ENCODE measurements at places on chromosomes 16 and 17.

- DNase-seq, result no peak
Observed at GRCh38 chr16:76524356-76524755, 247.2 kb downstream of the CNTNAP4 start.

GRCh38 chr17:38674749-38675615, at the start of gene EPOP:
Gene EPOP, minus strand, starts transcription at chr17:38674957. Its CDS starts 462 bp downstream, at chr17:38674495.
- DNase-seq, result peak; percentile 92

DNA sequence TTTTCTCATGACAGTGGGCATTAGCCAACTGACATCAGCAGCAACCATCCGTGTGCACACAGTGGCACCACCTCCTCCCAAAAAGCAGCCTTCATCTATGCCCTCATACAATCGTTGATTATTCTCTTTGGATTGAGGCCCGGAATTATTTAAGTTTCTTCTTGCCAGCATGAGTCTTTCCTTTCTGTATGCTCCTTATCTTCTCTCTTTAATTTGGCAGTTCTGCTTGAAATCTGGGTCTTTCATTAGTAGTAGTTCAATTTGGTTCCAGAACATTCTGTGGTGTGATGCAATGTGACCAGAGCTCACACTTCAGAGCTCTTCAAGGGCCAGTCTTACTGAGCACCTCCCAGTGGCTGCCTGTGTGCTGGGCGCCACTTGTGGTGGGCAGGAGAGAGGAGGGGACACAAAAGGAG, 52.2 kb upstream of the STH start:
- no peak for DNase-seq

GRCh38 chr17:77957235-77957856, 1.2 kb upstream of the TNRC6C start:
- DNase-seq, result no peak

DNA sequence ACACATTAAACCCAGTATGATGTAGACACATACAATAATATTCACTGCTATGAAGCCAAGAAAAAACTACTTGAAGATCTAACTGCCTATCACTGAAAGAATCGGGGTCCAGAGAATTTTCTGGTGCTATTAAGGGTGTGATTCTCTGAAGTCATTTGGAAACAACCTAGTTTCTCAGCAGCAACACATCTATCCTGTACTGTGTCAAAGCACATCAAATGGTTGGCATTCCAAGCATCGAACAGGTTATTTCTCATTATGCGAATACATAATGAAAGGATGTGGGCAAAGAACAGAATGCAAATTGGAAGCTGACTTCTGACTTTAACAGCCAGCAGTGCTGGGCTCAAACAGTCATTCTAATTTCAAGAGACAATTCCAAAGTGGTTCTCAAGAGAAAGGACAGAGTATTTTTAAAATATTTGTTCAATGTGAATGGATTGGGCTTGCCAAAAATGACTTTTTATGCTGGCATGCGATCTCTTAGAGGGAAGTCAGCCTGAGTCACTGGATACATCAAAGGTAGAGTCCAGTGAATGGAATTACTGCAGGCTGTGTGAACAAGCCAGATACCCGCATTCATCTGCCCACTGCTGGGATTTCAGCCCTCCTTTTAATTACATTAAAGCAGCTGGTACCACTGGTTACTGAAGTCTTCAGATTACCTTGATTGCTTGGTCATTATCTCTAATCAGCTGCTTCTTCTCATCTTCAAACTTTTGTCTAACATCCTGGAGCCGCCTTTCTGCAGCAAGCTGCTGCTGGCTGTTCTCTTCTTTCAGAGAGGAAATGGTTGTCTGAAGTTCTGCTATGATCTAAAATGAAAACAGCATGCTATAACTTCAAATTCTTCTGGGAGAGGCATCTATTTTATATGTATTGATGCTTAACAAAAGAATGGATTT, 181.2 kb upstream of the AXIN2 start:
- DNase-seq, result peak; percentile 56

DNA sequence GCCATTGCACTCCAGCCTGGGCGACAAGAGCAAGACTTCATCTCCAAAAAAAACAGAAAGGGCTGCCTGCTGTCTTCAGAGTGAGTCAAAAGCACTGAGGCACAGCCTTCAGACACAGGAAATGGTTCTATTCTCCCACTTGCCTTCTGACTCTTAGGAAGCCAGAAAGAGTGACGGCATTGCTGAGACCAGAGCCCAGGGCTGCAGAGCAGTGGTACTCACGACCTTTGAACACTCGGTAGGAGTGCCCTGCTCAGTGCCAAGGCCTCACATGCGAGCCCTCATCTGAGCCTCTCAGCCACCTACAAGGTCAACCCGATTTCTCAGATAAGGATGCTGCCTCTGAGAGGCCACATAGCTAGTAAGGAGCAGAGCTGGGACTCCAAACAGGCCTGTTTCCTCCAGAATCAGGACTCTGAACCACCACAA, 3.5 kb upstream of the ITGAE start:
- no peak for DNase-seq

GRCh38 chr17:57130708-57131461, 45.8 kb downstream of the AKAP1 start:
- peak; percentile 97 for DNase-seq

- DNase-seq, result no peak
Observed at GRCh38 chr16:81572386-81573144, 128.0 kb downstream of the CMIP start.

- DNase-seq, result no peak
Observed at GRCh38 chr17:74147056-74147835, 56.2 kb upstream of the RPL38 start.

DNA sequence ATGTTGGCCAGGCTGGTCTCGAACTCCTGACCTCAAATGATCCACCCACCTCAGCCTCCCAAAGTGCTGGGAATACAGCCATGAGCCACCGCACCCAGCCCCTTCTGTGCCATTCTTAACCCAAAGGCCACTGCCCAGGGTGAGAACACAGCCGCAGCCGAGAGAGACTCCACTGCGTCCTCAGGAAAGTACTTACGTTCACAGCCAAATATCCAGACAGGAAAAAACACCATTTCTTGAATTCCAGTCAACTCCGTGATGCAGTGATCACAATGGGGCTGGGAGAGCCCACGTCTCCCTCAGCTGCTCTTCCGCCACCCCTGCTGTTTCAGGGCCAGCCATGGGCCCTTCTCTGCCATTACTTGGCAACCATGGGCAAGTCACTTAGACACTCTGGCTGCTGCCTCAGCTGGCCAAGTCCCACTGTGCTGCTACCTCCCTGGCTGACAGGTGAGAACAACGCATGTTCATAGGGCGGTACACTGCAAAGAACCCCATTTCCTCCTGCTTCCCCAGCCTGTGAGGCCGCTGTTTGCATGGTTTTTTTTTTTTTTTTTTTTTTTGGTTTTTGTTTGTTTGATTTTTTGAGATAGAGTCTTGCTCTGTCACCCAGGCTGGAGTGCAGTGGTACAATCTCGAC, 4.3 kb downstream of the CDIP1 start:
- DNase-seq, result no peak

GRCh38 chr17:15654886-15655561, 29.1 kb downstream of the TRIM16 start:
- DNase-seq, result no peak

DNA sequence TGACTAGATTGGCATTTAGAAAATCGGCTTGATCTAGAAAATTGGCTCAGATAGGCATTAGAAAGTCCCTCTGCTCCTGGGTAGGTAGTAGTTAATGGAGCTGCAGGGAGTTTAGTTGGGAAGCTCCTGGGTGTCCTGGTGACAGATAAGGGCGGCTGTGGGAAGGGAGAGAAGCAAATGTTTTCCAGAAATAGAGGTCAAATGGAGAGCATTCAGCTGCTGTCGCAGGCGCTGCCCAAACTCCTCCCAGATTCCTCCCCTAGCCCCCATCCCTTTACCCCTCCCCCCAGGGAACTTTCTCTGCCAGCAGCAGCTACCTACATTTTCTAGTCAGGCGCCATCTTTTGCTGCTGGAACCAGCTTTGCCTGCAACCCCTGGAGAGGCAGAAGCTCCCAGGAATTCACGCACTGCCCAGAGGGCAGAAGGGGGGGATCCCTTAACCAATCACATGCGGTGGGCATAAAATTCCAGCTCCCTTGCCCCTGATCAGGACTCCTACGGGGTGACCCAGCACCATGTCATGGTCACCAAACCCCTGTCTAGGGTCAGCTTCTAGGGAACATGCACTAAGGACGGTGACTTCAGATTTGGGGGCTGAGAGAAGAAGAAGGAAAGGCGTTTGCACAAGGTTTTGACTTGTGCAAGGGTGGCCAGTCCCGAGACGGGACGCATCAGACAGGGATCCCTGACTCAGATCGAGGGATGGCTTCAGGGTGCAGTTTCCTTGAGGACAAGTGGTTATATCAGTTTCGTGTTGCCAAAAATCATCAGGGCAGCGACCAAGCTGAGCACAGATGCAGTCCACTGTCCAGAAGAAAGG, 43.8 kb downstream of the SOCS1 start:
- no peak for DNase-seq

- DNase-seq, result peak; percentile 70
Observed at GRCh38 chr16:27972500-27972899, 91.0 kb downstream of the GSG1L start.

DNA sequence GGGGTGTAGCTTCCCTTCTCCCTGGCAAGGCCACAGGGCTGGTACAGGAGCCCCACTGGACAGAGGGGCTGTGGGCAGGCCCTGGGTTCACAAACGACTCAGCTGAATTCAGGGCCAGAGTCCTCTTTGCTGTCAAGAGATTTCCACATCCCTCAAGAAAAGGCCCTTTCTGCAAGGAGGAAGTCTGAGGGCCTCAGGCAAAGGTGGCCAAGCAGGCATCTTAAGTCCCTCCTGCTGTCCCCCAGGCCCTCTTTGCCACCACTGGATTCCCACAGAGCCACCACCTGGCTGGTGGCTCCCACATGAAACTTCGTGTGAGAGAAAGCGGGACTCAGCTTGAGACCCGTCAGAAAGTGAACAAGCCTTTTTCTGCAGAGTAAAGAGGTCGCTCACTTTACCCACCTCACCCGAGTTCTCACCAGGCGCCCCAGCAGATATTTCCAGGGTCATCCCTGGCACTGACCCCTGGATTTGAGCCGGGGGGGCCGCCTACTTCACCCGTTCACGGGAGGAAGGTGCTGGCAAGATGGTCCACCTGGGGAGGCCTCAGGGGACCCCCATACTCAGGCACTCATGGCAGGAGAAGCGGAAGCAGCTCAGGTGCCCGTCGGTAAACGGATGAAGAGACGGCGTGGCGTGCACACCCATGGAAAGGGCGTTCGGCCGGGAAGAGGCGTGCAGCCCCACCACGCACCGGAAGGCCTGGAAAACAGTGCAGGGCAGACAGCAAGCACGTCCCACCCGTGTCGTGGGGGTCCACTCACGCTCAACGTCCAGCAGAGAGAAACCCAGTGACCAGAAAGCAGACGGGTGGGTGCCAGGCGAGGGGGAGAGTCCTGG, 3.6 kb downstream of the RNF166 start:
- no peak for DNase-seq

DNA sequence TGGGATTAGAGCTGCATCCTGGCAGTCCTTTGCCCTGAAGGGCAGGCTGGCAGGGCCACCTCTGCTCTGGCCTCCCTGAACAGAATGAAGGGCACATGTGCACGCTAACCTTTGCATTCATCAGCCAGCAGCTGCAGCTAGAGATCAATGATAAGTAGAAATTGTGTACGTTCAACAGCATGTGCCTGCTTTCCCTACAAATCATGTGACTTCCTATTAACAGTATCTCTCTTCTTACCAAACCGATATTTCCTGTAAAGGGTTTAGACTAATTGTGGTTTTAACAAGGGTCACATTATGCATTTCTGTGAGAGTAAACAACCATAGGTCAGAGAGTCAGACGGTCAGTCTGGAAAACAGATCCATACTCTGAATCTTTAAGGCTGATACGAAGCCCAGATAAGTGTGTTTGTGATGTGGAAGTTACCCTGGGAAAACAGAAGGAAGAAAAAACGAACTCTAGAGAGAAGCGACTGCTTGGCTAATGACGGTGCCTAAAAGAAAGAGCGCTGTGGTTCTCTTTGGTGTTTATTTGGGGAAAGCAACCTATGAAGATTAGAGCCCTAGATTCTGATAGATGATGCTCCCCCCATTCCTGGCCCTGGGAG, 219.4 kb downstream of the MAF start:
- no peak for DNase-seq

GRCh38 chr17:41415411-41415810, 9.0 kb downstream of the KRT37 start:
- DNase-seq, result no peak

DNA sequence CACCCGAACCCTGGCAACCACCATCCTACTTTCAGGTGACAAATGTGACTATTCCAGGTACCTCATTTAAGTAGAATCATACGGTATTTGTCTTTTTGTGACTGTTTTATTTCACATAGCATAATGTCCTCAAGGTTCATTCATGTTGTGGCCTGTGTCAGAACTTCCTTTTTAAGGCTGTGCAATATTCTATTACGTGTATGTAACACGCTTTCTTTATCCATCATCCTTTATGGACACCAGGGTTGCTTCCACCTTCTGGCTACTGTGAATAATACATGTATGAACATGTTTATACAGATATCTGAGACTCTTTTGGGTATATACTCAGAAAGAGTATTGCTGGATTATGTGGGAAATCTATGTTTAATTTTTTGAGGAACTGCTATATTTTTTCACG, 28.7 kb upstream of the RSL1D1 start:
- no peak for DNase-seq

DNA sequence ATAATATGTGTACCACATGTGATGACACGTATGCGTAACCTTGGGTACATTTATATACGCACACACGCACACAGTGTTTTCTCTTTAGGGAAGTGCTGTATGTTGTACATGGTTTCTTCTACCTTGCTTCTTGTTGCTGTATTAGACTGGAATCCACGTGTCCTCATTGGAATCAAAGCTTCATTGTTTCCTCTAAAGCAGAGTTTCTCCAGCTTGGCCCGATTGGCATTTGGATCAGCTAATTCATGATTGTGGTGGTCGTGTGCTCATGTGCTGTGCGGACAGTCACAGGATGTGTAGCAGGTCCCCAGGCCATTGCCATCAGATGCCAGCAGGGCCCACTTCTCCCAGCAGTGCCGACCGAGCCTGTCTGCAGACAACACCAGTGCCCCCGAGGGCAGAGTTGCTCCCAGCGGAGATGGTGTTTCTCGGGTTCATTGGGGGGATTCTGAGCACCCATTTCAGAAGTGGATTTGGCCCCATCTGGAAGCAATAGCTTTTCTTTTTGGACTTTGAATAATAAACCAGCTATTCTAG, 148.4 kb downstream of the RPTOR start:
- DNase-seq, result no peak

GRCh38 chr16:14286368-14287230, 215.5 kb downstream of the MRTFB start:
- no peak for DNase-seq
